ENCODE measurements at places on chromosomes 1 and 21. TPM values are rescaled to one million over a fixed set of nuclear protein-coding genes. Genes with fewer than 3 reads are reported as not detected.

- H3K4me1 ChIP-seq = peaks cover 7% of the 10 kb centered on the region
- H3K36me3 ChIP-seq = no peaks in the 10 kb centered on the region
- DNase-seq = peak; percentile 37
- H3K27me3 ChIP-seq = peaks cover 3% of the 10 kb centered on the region
Observed at GRCh38 chr1:109509176-109510134, at the start of gene AMIGO1. TSS of gene AMIGO1 (minus strand) at chr1:109509727. CDS start at chr1:109508912, 815 bp downstream.

TMEM269 gene
- not detected for total RNA-seq

- H3K4me1 ChIP-seq = no peaks in the 10 kb centered on the region
- H3K36me3 ChIP-seq = no peaks in the 10 kb centered on the region
- H3K27ac ChIP-seq = no peak overlapping the region
- no peak overlapping the region for H3K4me3 ChIP-seq
Observed at GRCh38 chr1:205670611-205671430, 9.5 kb downstream of the SLC45A3 start.

- H3K4me3 ChIP-seq = no peak overlapping the region
- H3K27ac ChIP-seq = no peak overlapping the region
- H3K36me3 ChIP-seq = peaks cover 6% of the 10 kb centered on the region
- H3K27me3 ChIP-seq = no peaks in the 10 kb centered on the region
- peaks cover 2% of the 10 kb centered on the region for H3K4me1 ChIP-seq
Observed at GRCh38 chr1:54402896-54403295, 3.3 kb downstream of the SSBP3 start.

- H3K27me3 ChIP-seq = no peaks in the 10 kb centered on the region
- H3K4me3 ChIP-seq = no peak overlapping the region
- H3K27ac ChIP-seq = no peak overlapping the region
- no peak for DNase-seq
Observed at GRCh38 chr1:3019007-3019515, 2.2 kb upstream of the ACTRT2 start.
